Mesenteric fat pad (tissue), 1 donor: ENCODE measurements at places on chromosomes 7 and 10.
A peak's percentile ranks its signal among the peaks of the same experiment; 100 is the strongest.

GRCh38 chr7:82578430-82578829, 134.9 kb upstream of the CACNA2D1 start:
- no peak for DNase-seq

DNA sequence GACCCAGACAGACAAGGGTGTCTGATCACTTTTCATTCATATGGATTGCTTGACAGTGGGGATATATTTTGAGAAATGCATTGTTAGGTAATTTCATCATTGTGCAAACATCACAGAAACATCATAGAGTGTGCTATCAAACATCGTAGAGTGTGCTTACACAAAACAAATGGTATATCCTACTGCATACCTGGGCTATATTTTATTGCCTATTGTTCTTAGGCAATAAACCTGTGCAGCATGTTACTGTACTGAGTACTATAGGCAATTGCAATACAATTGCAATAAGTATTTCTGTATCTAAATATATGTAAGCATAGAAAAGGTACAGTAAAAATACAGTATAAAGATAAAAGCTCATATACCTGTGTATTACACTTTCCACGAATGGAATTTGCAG, 319.1 kb downstream of the KIF20B start:
- DNase-seq = no peak

DNA sequence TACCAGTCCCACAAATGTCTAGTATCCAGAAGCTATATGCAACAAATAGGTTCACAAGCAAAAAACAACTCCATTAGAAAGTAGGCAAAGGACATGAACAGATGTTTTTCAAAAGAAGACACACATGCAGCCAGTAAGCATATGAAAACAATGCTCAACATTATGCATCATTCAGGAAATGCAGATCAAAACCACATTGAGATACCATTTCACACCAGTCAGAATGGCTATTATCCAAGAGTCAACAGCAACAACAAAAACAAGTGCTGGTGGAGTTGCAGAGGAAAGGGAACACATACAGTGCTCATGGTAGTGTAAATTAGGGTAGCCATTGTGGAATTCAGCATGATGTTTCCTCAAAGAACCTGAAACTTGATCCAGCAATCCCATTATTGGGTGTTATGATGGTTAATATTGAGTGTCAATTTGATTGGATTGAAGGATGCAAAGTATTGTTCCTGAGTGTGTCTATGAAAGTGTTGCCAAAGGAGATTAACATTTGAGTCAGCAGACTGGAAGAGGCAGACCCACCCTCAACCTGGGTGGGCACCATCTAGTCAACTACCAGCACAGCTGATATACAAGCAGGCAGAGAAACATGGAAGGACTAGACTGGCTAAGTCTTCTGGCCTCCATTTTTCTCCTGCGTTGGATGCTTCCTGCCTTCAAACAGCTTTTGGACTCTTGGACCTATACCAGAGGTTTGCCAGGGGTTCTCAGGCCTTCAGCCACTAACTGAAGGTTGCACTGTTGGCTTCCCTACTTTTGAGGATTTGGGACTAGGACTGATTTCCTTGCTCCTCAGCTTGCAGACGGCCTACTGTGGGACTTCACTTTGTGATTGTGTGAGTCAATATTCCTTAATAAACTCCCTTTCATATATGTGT, 218.4 kb upstream of the SEMA3D start:
- no peak for DNase-seq

- no peak for DNase-seq
These were observed 10.8 kb downstream of the LMOD2 start for GRCh38 chr7:123666492-123666891.

DNA sequence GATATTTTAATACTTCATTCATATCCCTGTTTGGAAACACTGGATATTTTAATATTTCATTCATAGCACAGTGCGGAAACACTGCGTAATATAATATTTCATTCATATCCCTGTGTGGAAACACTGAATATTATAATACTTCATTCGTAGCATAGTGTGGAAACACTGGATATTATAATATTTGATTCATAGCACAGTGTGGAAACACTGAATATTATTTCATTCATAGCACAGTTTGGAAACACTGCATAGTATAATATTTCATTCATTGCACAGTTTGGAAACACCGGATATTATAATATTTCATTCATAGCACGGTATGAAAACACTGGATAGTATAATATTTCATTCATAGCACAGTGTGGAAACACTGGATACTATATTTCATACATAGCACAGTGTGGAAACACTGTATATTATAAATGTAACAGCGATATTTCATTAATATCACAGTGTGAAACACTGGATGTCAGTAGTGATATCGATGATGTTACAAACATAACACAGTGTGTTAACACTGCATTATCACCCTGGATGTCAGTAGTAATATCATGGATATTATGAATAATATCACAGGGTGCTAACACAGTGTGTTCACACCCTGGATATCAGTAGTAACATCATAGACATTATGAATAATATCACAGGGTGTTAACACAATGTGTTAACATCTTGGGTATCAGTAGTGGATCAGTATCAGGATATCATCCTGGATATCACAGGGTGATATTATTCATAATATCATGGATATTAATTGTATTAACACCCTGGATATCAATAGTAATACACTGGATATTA, 2.9 kb upstream of the TMEM225B start:
- no peak for DNase-seq

DNA sequence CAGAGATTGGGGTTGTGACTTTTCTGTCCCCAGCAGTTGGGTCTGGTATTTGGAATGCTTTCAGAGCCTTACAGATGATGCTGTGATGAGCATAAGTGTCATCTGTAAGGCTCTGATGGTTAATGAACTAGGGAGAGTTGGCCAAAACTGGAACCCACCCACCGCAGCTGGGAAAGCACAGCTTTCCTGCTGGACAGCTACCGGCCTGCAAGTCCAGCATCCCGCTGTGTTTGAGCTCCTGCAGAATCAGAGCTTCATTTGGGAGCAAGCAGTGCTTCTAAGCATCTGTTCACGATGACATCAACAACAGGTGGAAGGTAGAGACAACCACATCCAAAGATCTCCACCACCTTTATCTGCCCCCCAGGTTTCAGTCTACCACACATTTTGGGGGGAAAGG, 11.7 kb downstream of the UCN3 start:
- DNase-seq = no peak

DNA sequence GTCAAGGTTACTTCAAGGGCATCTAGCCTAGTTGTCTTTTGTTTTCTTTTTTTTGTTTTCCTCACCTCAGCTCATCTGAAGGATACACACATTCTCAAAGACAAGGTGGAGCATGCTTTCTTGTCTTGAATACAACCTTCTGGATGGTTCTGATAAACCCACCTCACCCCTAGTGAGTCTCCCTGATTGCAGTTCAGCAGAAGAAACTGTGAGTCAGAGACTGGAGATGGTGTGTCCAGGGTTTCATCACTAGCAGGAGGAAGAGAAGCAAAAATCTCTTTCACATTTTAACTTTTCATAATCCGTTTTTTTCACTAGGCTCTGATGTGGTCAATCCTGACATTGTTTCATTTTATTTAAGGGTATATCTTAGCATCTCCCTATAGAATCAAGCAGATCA, 143.0 kb upstream of the NRBF2 start:
- no peak for DNase-seq

GRCh38 chr7:34842782-34843181, 184.8 kb downstream of the NPSR1 start:
- no peak for DNase-seq

- no peak for DNase-seq
These were observed 533.8 kb downstream of the GALNT17 start for GRCh38 chr7:71665716-71666115.

GRCh38 chr7:139715194-139715815, 62.5 kb downstream of the HIPK2 start:
- DNase-seq = no peak

GRCh38 chr10:80196270-80196949, 8.9 kb downstream of the ANXA11 start:
- no peak for DNase-seq

DNA sequence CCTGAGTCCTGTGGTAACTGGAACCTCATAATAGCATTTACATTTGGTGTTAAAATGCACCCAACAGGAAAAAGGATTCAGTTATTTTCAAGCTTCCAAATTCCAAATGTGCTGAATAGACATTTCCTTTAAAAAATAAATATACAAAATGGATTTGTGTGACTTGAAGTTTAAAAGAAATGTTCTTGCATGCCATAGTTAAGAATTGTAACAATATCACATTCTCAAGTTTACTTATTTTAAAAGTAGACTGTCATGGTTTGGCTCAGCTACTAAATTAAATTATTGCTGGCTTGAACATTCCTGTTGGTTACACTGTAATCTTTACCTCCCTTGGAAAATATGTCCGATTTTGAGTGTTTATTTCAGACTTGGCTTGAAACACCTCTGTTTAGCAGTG, 31.5 kb downstream of the BICC1 start:
- DNase-seq = no peak

- DNase-seq = no peak
These were observed 12.1 kb upstream of the SNX13 start for GRCh38 chr7:17952387-17952786.

GRCh38 chr10:113740850-113741249, 10.6 kb upstream of the PLEKHS1 start:
- no peak for DNase-seq

DNA sequence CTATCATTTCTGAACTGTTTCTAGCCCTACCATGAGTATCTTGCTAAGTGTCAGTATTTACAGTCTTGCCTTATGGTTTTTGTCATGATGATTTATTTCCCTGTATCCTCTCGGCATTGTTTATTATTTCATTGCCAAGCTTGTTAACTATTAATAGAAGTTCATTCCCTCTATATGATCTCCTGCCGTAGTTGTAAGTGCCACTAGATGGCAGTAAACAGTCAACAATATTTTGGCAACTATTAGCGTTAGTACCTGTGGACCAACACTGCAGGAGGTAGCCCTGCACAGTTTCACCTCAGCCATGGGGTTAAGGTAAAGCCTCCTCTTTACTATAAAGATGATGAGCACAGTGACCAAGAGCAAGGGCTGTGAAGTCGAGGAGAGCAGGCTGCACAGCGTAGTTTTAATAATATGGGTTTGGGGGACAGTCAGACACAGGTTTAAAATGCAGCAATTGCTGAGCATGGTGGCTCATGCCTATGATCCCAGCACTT, 26.1 kb upstream of the CCNJ start:
- DNase-seq = no peak

DNA sequence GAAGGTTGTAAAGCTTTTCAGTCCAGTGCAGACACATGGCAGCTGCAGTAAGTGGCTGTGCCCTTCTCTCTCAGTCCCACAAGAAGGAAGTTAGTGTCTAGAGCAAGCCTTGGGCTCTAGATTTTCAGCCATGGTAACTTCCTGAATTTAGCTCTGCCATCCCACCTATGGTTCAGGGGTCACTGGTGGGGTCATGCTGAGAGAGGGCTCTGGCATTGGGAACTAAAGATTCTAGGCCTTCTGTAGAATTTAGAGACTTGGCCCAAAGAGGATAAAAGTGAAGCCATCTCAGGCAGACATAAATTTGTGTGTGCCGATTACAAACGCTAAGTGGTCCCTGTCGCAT, 113.5 kb downstream of the COL13A1 start:
- no peak for DNase-seq

GRCh38 chr10:46291817-46292572, 5.2 kb downstream of the ANTXRL start:
- peak; percentile 72 for DNase-seq

- no peak for DNase-seq
These were observed 503 bp downstream of the CROT start for GRCh38 chr7:87345962-87346371.

DNA sequence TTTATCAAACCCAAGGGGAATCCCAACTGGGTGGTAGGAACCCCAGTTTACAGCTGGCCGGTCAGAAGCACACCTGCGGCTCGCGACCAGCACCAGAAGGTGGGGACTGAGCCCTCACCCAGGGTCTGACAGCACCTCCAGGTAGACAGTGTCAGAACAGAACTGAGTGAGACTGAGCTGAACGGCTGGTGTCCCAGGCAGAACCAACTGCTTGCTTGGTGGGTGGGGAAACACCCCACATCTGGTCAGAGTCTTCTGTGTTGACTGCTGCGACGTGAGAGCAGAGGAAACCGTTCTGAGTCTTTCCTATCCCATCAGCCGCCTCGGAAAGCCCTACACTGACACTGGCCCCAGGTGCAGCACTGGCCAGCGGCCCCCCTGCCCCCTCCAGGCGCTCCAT, 160.7 kb downstream of the MAD1L1 start:
- DNase-seq = no peak

GRCh38 chr7:47379629-47380324, 202.1 kb downstream of the TNS3 start:
- peak; percentile 24 for DNase-seq
